ENCODE measurements at places on chromosomes 3 and 15. TPM values are rescaled to one million over a fixed set of nuclear protein-coding genes. Genes with fewer than 3 reads are reported as not detected.

The SPTSSB gene
- 0.56 TPM for total RNA-seq

The ZBTB47 gene
- total RNA-seq: 0.53 TPM

The TTLL3 gene
- total RNA-seq: 80.5 TPM

The C3orf49 gene
- total RNA-seq: not detected

The RNF7 gene
- 53.9 TPM for total RNA-seq

All from T-cell (primary cell).